Natural killer cell treated with Interleukin-12 subunit alpha and Interleukin-12 subunit beta and Interleukin-15 and Interleukin-18, amount 100 ng/mL, for 72 hours (primary cell): ENCODE measurements at places on chromosomes 7 and 10. TPM values are rescaled to one million over a fixed set of nuclear protein-coding genes. Genes with fewer than 3 reads are reported as not detected.

GRCh38 chr10:13529714-13529973 is 830 bp upstream of the BEND7 start:
- no peak for DNase-seq

- no peak for DNase-seq
Measured at GRCh38 chr10:117666166-117666565, 123.6 kb downstream of the EMX2 start.

GRCh38 chr10:56319386-56319785 is 41.7 kb downstream of the ZWINT start:
- no peak for DNase-seq

DNA sequence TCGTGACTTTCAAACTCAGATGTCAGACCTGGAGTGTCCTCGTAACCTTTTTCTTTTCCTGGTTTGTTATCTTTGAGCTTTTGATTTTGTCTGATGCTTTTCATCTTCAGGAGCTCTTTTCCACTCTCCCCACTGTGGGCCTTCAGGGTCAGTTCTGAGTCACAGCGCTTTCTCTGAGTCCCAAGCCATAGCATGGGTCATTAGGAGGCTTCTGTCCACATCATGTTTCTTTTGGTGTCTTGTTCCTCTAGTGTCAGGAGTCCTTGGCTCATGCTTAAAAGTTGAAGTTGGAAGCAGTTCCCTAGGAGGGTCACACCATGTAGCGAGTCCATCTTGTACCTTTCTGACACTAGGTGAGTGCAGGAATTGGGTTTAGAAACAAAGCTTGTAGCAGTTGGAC is 40.3 kb downstream of the DAGLB start:
- DNase-seq = no peak

Gene SEMA3D
- not detected for total RNA-seq

DNA sequence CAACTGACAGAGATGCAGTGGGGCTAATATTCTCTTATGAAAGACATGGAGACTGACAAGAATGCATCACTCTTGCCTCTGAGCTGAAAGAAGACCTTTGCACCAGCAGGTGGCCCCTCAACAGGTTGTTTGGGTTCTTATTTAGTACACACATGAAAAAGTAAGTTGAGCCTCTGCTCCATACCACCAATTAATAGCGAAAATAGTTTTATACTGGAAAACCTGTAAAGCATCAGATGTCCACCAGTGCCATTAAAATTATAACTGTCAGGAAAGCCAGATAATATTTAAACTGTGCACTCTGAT is 26.3 kb upstream of the FAM13C start:
- DNase-seq = no peak

Gene OR2A1
- total RNA-seq = not detected

GRCh38 chr7:123727071-123727837 is 21.5 kb downstream of the WASL start:
- DNase-seq = no peak

- DNase-seq = no peak
Measured at GRCh38 chr7:94394437-94395140, at the start of gene COL1A2. TSS of gene COL1A2 (plus strand) at chr7:94394895. CDS start at chr7:94395032, 137 bp downstream.

DNA sequence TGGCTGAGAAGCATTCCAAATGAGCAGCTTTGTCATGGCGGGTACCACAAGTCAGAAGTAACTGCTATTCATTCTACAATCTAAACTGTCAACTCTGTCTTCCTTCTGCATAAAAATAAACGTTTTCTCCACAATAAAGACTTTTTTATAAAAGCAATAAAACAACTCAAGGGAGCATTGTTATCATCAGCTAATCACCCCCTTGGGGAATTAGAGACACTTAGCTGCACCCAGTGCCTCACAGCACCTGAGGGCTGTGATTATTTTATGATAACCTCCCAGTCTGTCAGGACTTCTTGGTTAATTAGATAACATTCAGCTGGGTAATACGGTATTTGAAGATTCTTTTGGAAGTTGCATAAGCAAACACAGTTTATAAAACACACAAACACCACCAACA is 155.6 kb downstream of the PPP1R3A start:
- no peak for DNase-seq

Gene PAPOLB
- total RNA-seq = not detected

- no peak for DNase-seq
Measured at GRCh38 chr7:362402-363096, 72.6 kb downstream of the FOXL3 start.

DNA sequence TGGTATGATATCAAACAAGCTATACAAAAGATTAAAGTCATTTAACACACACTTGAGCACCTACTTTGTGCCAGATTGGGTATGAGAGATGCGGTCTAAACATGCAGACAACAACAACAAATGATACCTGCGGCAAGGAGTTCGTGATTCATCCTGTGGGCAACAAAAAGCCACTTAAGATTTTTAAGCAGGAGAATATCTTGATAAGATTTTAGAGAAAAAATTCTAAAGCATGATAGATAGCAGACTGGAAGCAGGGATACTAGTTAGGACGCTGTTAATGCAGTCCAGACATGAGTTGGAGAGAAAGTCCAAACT is 1.6 kb upstream of the KBTBD2 start:
- no peak for DNase-seq

DNA sequence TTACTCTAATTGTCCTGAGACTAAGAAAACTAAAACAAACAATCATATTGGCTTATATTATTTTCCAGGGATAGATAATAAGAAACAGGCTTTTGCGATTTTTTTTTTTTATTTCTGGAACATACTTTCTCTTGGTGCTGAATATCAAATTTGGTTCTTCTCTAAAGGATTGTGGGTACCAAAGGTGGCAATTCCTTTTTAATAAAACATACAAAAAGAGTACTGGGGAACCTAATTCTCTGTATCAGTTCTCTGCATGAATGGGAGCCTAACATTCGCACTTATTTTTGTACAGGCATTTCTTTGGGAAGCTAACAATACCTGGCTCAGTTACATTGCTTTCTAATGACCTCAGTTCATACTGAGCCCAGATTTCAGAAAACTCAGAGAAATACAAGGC is 32.8 kb downstream of the LRRC18 start:
- DNase-seq = no peak

- DNase-seq = no peak
Measured at GRCh38 chr10:11210211-11210922, 192.7 kb downstream of the CELF2 start.
